ENCODE measurements at places on chromosomes 5 and 9.

GRCh38 chr5:126067404-126067803 is 355.8 kb upstream of the GRAMD2B start:
- no peak for DNase-seq

DNA sequence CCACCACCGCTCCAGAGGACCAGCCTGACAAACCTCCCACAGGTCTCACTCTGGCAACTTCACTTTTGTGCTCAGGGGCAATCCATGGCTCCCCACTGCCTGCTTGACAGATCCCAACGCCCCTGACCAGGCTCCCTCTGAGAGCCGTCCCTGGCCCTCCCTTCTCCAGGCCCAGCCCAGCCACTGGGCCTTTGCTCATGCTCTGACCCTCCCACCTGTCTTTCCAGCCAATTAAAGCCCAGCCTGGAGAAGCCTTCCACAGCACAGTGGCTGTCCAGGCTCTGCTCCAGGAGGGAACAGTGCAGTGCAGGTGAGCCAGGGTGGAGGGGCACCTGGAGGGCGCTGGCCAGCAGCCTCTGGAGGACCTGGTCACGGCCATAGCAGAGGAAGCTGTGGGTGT is 3.3 kb downstream of the ENTPD2 start:
- no peak for DNase-seq

GRCh38 chr5:88190106-88190834 is 78.4 kb downstream of the TMEM161B start:
- DNase-seq = peak; percentile 44

DNA sequence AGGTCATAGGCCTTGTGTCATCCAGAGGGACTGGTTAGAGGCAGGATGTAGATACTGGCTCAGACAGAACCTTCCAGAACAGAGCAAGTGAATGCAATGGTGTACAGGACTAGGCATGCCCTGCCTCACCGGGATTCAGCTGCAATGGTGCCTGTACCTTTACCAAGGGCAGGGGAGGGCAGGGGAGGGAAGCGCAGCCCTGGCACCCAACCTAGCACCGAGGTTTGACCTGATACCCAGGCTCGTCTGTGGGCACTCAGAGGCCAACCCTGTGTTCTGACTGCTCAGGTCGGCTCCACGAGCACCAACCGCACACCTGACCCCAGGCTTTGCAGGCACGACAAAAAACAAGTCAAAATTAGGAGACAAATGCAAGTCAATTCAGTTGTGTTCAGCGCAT is 47.3 kb upstream of the GFPT2 start:
- DNase-seq = no peak
